ENCODE measurements at places on chromosomes 1 and 21. TPM values are rescaled to one million over a fixed set of nuclear protein-coding genes. Genes with fewer than 3 reads are reported as not detected.

FCRL3 gene
- polyA plus RNA-seq = 0.84 TPM

CHRNB2 gene
- polyA plus RNA-seq = 0.07 TPM

GOLT1A gene
- 7.0 TPM for polyA plus RNA-seq

- peak; percentile 87 for DNase-seq
Observed at GRCh38 chr21:33924079-33924765, 8.6 kb upstream of the ATP5PO start.

GRCh38 chr1:202416641-202417040 lies 68.1 kb downstream of the PPP1R12B start:
- DNase-seq = no peak

DNA sequence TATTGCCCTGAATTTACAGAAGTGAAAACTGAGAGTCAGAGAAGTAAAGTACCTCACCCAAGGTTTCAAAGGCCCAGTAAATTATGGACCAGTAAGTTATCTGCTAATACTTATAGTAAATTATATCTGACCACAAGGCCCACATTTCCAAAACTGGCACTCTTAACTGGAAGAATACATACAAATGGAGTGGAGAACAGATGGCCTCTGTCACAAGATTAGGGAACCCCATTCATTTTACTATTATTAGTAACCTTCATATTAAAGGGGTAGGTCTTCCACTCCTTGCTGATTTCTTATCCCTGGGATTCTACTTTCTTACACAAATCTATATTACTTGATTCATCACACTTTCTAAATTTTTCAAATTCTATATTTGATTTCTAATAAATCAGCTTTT lies 588.8 kb downstream of the NEGR1 start:
- no peak for DNase-seq

GRCh38 chr1:32539584-32540571 lies 651 bp downstream of the ZBTB8A start:
- peak; percentile 54 for DNase-seq

- DNase-seq = no peak
Observed at GRCh38 chr1:27668121-27668807, 3.7 kb downstream of the IFI6 start.

- no peak for DNase-seq
Observed at GRCh38 chr1:18496497-18497235, 15.9 kb downstream of the KLHDC7A start.

DNA sequence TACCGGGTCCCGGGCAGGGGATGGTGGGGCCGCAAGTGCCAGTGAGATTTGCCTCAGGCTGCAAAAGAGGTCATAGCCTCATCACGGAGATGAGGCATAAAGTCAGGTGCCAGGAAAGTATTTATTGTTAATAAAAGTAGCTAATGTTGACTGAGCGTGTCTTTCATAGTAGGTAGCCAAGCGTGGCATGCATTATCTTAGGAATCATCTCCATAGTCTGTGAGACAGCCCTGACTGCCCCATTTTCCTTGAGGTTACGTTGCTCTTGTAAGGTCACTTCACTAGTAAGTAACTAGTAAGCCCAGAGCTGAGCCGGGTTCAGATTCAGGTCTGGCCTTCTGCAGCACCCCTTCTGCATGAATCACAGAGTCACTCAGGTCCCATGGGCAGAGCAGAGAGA lies 174.2 kb downstream of the CAMTA1 start:
- DNase-seq = no peak

DNA sequence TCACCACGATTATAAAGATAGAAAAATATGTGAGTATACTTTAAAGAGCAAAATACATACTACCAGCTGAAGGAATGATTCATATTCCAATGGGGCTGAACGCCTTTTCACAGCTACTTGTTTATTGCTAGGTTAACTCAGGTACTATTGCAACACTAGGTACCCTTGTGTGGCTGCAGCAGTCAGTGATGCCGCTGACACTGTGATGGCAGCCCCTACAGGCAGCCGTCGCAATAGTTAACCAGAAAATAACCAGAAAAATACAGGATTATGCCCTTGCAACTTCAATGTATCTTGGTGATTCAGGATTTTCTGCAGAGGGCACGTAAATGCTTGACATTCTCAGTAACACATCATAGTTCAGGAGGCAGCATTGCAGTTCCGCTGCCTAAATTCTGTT lies 1.6 kb upstream of the MARK1 start:
- DNase-seq = no peak

DNA sequence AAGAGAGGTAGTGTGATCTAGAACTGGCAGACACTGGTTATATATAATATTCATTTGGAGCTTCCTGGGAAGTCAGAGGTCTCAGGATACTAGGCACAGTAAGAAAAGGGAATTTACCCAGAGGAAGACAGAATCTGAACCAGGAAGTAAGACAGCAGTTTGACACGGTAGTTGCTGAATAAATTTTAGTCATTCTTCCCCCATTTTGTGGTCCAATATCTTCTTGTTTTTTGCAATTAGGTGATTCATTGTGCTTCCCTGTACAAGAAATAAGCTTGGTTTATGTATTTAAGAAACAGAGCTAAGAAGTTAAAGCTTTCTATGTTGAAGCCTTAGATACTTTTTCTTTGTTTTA lies 1.3 kb downstream of the TMEM167B start:
- no peak for DNase-seq

- DNase-seq = no peak
Observed at GRCh38 chr1:114026797-114027196, 47.5 kb downstream of the OLFML3 start.

DNA sequence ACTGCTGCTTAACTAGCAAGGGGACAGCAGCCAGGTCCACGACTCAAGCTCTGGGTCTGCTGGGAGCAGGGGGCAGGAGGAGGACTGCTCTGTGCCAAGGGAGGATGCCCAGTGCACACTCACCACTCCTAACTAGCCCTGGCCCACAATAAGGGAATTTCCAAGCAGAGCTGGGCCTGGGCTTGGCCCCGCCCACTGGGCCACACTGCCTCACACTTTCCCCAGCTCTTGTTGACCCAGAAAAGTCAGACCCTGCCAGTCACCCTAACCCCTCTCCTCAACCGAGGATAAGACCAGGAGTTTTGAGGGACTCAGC lies 18.7 kb downstream of the SLC9A1 start:
- no peak for DNase-seq

GRCh38 chr21:43853851-43854772 lies 10.9 kb upstream of the AGPAT3 start:
- DNase-seq = no peak

DNA sequence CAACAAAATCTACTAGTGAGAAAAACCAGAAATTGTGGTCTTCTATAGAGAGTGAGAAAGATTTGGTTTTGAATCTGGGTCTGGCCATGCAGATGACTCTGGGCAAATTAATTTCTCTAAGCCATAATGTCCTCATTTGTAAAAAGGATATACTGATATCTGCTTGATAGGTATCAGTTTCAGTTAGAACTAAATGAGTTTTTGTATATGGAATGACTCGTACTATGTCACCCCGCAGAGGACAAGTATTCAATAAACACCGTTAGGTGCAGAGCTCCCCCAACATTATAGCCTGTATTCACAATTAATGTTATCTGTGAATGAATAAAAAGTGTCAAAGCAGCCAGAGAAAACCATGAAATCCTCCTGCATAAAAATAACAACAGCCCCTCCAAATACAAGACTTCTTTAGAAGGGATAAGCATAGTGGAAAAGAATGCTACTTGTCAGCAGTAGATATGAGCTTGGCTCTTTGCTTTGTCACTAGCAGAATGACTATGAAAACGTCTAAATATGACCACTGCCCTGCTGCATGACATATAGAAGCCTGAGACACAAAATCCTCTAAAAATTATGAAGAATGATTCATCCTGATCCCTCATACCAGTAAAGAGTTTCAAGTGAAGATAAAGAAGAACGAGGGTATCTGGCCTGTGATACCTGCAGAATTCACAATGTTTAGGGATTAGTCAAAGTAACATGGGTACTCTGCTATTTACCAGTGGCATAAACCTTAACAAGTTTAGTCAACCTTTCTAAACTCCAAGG lies 17.8 kb downstream of the SCAF4 start:
- DNase-seq = no peak

- DNase-seq = peak; percentile 51
Observed at GRCh38 chr21:37762606-37763005, 153.7 kb downstream of the KCNJ6 start.

- no peak for DNase-seq
Observed at GRCh38 chr1:72140222-72140621, 142.1 kb downstream of the NEGR1 start.
